ENCODE measurements at places on chromosomes 7 and 10.
A peak's percentile ranks its signal among the peaks of the same experiment; 100 is the strongest.

DNA sequence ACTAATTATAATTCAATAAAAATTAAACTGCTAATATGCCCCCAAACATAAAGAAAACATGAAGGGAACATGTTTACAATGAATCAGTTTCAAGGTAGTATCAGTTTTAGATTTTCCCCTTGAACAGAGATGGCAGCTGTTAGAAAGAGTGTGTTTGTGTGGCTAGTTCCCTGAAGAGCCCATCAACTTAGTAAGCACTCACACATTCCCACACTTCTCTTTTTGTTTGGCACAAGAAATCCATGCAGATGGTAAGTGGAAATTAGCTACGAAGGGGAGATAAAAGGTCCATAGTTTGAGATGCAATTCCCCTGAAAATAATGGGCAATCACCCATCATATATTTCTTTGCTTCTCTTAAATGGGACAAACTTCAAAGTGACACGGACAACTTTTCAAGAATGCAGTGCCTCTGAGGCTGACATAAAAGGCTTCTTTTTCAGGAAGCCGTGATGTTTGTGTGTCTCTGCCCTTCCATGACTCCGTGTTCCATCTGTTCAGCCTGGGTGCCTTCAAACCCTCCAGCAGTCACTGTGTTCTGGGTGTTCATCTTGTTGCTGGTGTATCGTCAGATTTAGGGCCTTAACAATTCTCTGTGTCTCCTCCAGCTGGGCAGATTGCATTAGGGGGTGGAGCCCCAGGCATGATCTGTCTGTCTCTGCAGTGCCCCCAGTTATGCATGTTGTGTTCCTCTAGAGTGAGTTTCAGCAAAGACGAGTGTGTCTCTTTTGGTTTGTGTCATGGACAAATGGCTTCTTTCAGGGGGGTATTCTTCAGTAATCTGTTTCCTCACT lies 259.5 kb upstream of the NPY start:
- DNase-seq, result peak; percentile 10

DNA sequence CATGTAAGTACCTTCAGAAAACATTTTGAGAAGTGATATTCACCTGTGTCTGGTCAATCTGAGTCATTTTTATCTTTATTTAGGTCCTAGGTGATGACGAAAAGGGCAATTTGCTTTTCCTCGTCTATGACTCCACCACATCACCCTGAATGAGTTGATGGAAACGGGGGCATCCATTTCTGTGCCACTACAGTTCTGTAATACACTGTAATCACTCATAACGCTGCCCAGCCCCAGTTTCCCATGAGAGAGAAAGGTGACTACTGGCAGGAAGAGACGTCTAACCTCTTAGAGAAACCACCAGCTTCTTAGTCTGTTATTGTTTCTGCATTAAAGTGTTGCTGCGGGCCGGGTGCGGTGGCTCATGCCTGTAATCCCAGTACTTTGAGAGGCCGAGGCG lies 205.3 kb upstream of the MKLN1 start:
- no peak for DNase-seq

- no peak for DNase-seq
Measured at GRCh38 chr7:90660100-90660499, 64.0 kb downstream of the CDK14 start.

GRCh38 chr10:43250615-43251418 lies 16.0 kb downstream of the RASGEF1A start:
- DNase-seq, result no peak

GRCh38 chr10:112343056-112343806 lies 30.7 kb upstream of the ACSL5 start:
- no peak for DNase-seq

DNA sequence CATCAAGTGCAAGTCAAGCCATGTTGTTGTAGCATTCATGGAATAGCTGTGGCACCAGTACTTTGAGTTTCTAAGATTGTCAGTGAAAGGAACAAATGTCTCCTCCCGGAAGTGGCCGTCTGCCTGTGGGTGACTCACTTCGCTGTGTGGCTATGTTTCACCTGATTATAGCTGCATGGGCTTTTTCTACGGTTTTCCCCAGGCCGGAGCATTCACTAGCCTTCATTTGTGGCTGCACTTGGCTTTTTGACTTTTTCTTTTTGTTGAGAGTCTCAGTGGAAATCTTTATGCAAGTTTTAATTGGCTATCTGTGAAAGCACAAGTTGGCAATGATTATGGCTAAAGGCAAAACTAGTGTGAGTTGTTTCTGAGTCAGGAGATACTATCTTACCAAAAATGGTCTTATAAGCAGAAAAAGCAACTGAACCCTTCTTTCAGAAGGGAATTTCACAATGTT lies 35.0 kb downstream of the SRI start:
- DNase-seq, result peak; percentile 11

DNA sequence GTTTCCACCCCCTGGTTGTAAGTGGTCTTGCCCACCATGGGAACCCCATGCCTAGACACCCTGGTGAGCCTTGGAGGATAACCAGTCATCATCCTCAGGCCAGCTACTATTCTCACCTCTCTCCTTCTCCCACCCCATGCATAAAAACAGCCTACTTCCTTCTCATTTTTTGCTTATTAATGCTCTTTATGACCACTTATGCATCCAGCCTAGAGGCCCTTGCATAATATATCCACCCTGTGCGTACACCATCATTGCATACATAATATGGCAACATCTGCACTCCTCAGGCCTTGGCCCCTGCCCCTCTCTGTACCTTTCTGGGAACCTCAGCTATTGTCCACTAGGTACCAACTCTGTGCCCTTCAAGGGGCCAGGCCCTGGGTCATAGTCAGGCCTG lies 91.0 kb downstream of the CDH23 start:
- no peak for DNase-seq

DNA sequence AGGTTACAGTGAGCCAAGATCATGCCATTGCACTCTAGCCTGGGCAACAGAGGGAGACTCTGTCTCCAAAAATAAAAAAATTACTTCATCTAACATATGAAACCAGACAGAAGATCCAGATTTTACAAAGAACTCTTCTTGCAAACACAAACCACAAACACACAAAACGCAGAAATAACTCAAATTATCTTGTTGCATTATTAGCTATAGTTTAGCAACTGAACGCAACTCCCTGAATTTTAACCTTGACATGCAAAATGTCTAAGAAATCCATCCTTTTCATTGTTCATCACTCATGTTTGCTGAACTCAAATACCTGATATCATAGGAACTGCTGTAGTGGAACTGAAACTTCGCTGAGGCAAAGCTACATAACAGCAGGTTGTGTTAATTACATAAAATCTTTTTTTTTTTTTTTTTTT lies 64.1 kb downstream of the MICU1 start:
- no peak for DNase-seq

DNA sequence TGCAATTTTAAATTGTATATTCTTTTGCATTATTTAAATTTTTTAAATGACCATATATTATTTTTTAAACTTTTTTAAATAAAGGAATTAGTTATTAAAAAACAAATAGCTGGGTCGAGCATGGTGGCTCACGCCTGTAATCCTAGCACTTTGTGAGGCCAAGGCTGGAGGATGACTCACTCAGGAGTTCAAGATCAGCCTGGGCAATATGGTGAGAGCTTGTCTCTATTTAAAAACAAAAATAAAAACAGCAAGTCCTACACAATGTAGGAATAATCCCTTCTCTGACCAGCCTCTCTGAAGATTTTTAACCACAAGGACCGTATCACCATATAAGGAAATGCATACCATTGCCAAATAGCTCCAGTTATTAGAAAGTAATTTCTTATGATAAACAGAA lies 19.6 kb downstream of the NOC3L start:
- DNase-seq, result no peak

DNA sequence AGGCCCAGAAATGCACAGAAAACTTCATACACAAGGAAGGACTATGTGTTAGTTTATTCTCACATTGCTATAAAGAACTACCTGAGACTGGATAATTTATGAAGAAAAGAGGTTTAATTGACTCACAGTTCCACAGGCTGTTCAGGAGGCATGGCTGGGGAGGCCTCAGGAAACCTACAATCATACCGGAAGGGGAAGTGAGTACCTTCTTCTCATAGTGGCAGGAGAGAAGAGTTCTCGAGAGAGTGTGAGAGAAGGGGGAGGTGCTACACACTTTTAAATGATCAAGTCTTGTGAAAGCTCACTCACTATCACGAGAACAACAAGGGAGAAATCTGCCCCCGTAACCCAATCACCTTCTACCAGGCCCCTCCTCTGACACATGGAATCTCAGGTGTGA lies 16.8 kb upstream of the RAMP3 start:
- no peak for DNase-seq
